ENCODE measurements at places on chromosomes 13 and 19.

GRCh38 chr19:45385392-45386221, 15.2 kb upstream of the ERCC2 start:
- no peak for DNase-seq

GRCh38 chr13:99617474-99618255, 116.4 kb downstream of the TM9SF2 start:
- DNase-seq: peak; percentile 81

- DNase-seq: no peak
Measured at GRCh38 chr19:16943942-16944625, 55.3 kb downstream of the F2RL3 start.

- peak; percentile 98 for DNase-seq
Measured at GRCh38 chr19:12791345-12792050, at the start of gene JUNB. TSS of gene JUNB (plus strand) at chr19:12791486. CDS start at chr19:12791772, 286 bp downstream.

DNA sequence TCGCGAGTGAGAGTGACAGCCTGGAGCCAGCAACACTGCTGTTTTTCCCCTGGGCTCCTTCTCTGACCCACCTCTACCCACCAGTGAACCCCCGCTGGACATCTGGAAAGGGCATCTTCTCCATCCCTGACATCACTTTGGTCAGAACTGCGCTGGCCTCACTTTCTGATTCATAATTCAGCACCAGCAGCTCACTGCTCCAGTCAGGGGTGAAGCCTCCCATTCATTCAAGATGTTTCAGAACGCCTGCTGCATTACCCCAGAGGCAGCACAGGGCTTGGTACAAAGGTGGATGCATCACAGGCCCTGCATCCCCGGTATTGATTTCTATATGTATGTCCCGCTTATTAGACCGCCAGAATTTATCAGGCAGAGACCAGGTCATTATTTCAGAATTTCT, 182.8 kb upstream of the TSHZ3 start:
- DNase-seq: no peak

GRCh38 chr13:104389691-104390090, 1323.5 kb upstream of the SLC10A2 start:
- DNase-seq: no peak

GRCh38 chr19:1094655-1094977, 559 bp downstream of the POLR2E start:
- no peak for DNase-seq

DNA sequence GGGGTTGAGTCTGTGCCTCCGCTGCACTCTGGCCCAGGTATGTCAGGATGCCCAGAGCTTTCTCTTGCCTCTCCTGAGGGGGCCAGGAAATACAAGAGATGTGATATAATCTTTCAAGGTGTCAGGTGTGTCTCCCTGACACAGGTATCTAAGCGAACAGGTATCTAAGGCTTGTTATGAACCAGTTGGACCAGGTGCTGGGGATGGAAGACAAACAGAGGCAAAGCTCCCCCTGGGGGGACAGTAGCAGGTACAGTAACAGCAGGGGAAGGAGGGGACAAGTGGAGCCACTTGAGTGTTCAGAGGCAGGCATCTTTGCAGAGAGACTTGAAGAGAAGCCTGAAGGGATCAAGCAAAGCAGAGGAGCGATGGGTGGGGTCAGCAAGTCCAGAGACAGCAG, 2.6 kb downstream of the LENG1 start:
- no peak for DNase-seq

GRCh38 chr13:41458761-41459431, 1.5 kb downstream of the RGCC start:
- peak; percentile 57 for DNase-seq

GRCh38 chr13:100921139-100921538, 246.5 kb upstream of the TMTC4 start:
- DNase-seq: no peak

- no peak for DNase-seq
Measured at GRCh38 chr13:107031716-107032115, 463.8 kb upstream of the ARGLU1 start.

- no peak for DNase-seq
Measured at GRCh38 chr19:16446108-16446723, 25.6 kb downstream of the EPS15L1 start.

DNA sequence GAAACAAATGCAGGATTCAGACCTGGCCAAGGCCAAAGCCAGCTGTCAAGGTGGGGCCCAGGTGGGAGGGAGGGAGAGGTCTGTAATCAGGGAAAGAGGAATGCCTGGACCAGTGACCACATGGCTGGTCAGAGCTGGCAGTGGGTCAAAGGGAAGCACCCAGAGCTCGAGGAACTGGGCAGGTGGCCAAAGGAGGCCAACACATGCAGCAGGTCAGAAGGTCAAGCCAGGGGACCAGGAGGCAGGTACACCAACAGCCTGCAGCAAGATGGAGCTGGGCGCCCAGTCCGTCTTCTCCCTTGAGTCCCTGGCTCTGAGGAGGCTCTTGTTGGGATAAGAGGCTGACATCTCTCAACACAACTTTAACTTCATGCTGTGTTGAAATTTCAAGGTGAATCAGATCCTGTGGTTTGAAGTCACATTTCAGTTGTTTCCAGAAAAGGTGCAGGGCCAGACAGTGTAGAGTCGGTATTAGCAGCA, 17.1 kb downstream of the GPATCH1 start:
- no peak for DNase-seq

GRCh38 chr13:111359237-111359915, 38.9 kb downstream of the TEX29 start:
- peak; percentile 3 for DNase-seq

- peak; percentile 31 for DNase-seq
Measured at GRCh38 chr19:44142059-44142433, 692 bp downstream of the ZNF234 start.

- DNase-seq: no peak
Measured at GRCh38 chr13:31920727-31921100, 110.9 kb upstream of the FRY start.

GRCh38 chr19:10603084-10603872, 16.2 kb upstream of the AP1M2 start:
- DNase-seq: peak; percentile 41

DNA sequence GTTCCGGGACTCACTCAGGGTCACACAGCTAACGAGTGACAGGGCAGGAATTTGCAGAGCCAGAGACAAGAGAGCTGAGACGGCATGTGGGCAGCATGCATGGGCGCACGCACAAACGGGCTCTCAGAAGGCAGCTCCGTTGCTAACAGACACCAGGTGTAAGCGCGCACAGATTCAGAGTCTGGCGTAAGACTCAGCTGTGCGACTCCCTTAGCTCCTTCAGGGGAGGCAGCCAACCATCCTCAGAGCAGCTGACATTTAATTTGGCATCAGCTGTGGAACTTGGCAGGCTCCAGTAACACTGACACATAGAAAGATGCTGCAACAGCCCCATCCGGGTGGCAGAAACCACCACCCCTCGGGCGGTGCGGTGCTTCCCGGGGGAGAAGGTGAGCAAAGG, 7.5 kb upstream of the TM6SF2 start:
- no peak for DNase-seq

DNA sequence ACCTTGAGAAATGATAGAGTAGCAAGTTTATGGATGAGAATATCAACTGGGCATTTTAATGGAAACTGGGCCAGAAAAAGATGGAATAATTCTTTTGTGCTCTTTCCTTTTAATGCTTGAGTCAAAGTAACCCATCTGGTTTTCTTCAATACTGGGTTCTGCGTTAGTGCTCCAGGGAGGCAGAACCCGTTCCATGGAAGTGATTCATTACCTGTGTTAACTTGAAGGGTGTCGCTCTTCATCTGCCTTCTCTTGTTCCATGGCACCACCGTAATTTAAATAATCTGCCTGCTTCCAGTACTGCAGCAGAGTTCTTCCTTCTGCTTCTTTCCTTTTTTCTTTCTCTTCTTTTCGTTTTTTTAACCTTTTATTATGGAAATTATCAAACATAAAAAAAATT, 14.7 kb upstream of the USP12 start:
- DNase-seq: no peak

DNA sequence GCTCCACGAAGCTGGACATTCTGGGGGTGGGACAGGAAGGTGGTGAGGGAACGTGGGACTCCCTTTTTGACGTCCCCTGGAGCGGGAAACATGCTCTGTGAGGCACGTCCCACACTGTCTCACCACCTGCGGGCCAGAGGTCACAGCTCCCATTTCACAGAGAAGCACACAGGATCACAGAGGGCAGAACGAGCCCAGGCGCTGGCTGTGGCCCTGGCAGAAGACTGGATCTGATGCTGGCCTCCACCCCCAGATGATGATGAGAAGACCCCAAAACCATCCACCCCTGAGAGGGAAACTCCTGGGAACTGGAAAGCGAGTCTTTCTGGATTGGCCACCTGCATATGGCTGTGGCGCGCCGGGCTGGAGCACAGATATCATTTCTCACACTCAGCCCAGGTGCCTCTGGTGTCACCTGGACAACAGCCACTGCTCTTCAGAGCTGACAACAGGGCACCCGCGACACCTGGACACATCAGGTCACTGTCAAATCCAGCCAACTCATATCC, 216.2 kb downstream of the TUBA3C start:
- DNase-seq: no peak

DNA sequence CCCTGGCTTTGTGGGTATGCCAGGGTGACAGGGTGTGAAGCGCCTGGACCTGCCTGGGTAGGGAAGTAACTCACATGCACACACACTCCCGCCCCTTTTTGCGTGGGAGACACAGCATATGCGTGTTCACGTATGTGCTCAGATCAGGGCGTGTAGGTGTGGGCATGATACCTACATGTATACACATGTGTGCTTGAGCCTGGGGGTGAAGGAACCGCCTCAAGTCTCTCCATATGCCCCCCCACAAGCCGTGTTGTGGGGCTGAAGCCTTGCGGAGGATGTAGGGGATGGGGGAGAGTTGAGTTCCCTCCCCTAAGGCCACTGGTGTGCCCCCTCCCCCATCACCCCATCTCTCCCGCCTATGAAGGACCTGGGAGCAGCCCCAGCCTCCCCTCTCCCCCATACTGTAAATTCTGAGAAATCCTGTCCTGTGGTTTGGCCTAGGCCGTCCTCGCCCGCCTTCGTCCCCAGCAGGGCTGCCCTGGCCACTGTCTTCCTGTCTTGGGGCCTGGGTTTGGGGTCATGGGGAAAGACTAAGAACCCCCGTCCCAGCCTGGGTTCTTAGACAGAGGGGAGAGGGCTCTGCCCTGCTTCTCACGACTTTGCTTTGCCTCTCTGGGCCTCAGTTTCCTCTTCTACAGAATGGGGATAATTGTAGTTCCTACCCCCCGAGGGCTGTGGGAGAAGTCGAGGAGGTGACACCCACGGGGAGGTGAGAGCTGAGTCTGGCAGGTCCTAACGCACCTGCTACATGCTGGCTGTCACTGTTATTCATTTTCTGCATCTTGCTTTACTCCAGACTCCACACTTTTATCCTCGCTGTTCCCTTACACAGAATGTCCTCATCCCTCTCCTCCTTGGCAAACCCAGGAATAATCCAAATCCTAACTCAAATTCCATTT, 14.3 kb downstream of the ACTL9 start:
- no peak for DNase-seq

GRCh38 chr19:5578097-5578846, 10.5 kb upstream of the TINCR start:
- DNase-seq: peak; percentile 80
